Activated T-helper 9 cell treated with anti-CD3 and anti-CD28 coated beads, Interleukin-2, amount 50 U/mL, for 16 hours (primary cell): ENCODE measurements at places on chromosomes 3 and 15.

- DNase-seq, result no peak
Measured at GRCh38 chr3:108475220-108475782, 35.1 kb downstream of the MYH15 start.

GRCh38 chr3:72278349-72279067 lies 493.6 kb upstream of the PROK2 start:
- no peak for DNase-seq

DNA sequence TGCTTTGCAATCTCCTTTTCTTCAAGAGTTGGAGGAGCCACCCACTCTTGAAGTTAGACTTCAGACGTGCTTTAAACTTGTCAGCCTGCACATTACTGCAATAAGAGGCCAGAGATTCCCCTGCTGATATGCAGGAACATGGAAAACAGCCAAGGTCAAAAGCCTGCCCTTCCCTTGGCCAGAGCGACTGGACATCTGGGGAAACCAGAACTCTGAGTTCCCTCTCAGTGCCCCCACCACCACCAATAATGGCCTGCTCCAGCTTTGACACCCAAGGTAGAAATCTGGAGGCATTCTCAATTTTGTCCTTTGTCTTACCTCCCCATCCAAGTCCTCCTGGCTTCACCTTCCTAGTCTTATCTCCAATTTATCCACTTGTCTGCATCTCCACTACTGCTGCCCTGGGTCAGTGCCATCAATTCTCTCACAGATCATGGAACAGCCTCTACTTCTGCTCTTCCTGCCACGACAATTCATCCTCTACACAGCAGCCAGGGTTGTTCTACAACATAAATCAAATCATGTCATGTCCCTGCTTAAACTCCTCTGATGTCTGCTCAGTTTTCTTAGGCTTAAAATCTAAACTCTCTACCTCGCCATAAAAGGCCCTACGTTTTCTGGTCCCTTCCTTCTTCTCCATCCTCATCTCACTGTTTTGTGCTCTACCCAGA lies 191.6 kb upstream of the WNT5A start:
- DNase-seq, result no peak

DNA sequence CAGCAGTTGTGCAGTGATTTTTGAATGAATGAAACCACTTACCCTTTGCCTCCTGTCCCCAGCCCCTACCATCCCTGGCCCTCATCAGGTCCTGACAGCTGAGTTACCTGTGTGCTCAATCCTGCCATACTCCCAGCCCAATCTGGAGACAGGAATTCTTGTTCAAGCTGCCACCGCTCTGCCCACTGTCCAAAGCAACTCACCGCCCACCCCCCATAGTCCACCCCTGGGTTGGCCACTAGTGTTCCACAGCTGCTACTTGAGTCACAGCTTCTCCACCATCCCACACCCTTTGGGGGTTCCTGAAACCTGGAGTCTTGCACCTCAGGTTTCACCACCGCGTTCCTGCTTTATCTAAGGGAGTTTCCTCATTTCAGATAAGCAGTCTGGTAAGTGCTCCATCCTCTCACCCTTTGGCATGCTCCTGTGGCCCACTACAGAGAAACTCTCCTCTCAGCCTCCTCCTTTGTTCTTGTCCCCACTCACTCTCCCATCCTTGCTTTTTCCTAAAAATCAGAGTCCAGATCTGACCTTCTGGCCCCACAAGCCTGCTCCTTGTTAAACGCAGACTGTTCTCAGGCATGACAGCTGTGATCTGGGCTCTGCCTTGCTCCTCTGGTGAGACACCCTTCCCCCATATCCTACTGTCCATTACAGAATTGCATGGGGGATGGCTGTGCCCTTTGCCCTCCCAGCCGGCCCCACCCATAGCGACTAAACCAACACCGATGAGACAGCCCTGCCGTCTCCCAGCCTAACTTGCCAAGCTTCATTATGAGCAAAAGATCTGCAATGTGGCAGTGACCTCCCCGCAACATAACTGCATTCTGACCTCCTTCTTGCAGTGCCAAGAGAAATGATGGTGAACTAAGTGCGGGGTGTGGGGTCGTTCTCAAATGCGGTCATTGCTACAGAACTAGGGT lies 50.0 kb downstream of the CYP19A1 start:
- no peak for DNase-seq

DNA sequence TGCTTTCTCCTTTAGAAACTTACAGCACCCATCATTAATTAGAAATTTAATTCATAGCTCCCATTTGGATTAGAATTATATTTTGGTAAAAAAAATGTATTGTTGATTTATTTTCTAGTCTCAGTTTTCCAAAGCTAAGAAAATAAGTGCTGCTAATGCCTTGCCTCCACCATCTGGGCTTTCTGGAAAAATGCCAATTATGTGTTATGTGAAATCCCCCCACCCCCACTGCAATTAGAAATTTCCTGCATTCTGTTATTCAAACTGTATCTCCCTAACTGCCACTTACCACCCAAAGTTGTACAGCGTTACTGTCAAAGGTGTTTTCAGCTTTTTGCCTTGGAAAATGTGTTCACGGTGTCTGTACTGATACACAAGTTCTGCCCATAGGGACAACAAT lies 617.2 kb upstream of the UBE2E2 start:
- DNase-seq, result no peak
